ENCODE measurements at places on chromosomes 12 and 14.

DNA sequence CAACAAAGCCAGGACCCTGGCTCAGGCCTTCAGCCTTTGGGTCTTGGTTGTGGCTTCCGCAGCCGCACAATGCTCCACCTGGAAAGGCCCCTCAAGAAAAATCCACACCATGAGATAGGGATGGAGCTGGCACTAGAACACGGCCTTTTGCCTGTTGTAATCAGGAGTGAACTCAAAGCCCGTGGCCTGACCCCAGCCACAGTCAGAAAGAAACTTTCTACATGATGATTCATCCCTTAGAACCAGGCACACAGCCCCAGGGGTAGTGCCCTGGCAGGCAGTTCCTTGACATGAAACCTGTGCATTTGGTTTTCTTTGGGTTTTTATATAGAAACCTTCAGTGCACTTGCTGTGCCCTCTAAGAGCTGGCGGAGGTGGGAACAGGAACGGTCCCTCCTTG lies 5.1 kb downstream of the CLMN start:
- no peak for DNase-seq

GRCh38 chr14:67963960-67964812 lies 144.6 kb downstream of the RAD51B start:
- no peak for DNase-seq

DNA sequence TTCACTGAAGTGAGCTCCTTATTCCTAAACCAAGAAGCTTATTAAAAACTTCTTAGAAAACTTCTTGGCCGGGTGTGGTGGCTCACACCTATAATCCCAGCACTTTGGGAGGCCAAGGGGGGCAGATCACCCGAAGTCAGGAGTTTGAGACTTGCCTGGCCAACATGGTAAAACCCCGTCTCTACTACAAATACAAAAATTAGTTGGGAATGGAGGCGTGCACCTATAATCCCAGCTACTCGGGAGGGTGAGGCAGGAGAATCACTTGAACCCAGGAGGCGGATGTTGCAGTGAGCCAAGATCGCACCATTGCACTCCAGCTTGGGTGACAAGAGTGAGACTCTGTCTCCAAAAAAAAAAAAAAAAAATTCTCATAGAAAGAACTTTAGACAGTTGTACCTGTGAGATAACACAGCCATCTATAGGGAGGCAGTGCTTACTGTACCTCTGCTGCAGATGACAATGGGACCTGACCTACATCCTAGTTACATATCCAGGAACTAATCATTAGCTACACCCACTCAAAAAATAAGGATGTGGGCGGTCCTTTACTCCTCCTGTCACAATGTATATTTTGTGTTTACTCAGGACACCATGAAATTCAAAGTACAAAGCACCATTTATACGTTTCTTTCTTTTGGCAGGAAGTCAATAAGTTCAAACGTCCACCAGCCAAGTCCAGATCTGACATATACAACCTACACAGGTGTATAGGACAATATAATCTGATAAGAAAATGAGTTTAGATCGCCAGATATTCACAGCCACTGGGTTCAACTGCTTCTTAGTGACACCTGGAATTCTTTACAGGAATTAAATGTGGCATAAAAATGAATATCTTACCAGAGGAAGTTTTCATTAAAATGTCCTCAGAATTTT lies 14.9 kb downstream of the STXBP6 start:
- DNase-seq: peak; percentile 11

DNA sequence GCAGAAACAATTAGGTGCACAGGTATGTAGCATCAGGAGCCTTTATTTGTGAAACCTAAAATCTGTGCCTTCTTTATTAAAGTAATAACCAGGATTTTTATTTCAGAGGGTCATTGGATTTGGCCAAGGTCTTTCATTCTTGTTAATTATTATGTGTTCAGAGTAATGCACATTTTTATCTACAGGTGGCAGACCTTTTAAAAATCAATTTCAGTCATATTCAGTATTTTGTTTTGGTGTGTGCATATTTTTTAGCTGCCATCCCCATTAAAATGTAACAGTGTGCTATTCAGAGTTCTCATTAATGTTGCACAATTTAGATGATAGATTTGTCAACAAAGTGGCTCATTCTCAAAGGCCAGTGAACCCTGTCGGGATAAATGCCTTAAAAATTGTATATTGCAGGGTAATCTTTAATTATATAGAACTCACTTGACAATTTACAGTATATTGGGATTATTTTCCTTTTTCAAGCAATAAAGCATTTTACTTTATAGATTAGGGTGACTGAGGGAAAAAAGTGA lies 319.3 kb upstream of the SOX5 start:
- no peak for DNase-seq

DNA sequence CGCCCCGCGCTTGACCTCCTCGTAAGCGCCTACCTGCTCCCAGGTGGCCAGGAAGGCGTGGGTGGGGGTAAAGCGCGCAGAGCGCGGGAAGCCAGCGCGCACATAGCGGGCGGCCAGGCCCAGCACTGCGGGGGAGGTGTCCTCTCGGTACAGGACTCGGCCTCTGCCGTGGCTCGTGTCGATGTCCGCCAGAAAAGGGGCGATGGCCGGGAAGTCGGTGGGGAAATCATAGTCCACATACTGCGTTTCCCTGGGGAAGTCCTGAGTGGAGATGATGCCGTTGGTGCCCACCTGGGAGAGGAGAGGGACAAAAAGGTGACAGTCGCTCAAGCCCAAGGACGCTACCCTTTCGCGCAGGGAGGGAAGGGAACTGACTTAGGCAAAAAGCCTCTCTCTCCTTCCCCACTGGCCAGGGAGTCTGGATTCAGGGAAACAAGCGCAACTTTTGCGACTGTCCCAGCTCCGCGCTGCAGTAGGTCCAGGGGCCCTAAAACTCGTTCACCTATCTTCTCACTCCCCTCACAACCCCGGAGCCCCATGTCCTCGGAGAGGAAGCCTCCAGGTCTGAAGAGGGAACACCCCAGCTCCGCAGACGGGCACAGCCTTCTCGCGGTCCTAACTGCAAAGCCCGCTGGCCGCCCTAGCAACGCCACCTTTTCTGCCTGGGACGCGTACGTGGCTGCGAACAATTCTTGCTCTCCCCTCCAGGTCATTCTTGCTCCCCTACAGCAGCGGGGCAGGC lies 815 bp downstream of the NID2 start:
- DNase-seq: no peak

DNA sequence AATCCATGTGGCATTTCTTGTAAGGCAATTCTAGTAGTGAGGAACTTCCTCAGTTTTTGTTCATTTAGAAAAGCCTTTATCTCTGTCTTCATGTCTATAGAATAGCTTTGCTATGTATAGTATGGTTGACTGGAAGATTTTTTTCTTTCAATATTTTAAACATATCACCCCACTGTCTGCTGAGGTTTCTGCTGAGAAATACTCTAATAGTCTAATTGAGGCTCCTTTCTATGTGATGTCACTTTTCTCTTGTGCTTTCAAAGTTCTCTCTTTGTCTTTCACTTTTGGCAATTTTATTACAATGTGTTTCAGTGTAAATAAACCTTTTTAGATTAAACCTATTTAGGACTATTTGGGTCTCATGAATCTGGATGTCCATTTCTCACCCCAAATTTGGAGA lies 192.8 kb downstream of the PDZRN4 start:
- no peak for DNase-seq

- DNase-seq: no peak
Measured at GRCh38 chr12:127670796-127671195, 596.2 kb upstream of the TMEM132C start.

DNA sequence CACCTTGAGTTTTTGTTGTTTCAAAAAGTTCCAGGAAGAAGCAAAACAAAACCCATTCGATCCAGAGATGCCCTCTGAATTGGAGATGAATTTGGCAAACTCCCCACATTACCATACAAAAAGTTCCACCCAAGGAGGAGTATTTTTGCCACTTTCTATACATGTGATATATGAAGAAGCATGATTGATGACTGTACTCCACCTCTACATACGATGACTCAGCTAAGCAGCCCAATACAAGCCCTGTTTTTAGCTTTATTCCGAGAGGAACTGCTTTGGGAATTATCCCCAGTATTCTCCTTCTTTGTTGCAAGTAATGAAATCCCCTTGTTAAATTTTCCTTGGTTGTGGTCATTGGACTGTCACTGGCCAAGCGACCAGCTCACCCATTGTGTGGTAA lies 11.4 kb downstream of the TMEM253 start:
- no peak for DNase-seq

Data from NCI-H1048 (cell line).